Activated CD8-positive, alpha-beta T cell treated with anti-CD3 and anti-CD28 coated beads for 36 hours (primary cell): ENCODE measurements at places on chromosomes 1 and 21.
A peak's percentile ranks its signal among the peaks of the same experiment; 100 is the strongest.

GRCh38 chr1:54069791-54070170, 16.4 kb downstream of the TCEANC2 start:
- DNase-seq, result no peak
- no peaks in the 10 kb centered on the region for H3K27me3 ChIP-seq
- H3K36me3 ChIP-seq, result peaks cover 3% of the 10 kb centered on the region
- H3K4me1 ChIP-seq, result no peaks in the 10 kb centered on the region
- no peak overlapping the region for H3K4me3 ChIP-seq

DNA sequence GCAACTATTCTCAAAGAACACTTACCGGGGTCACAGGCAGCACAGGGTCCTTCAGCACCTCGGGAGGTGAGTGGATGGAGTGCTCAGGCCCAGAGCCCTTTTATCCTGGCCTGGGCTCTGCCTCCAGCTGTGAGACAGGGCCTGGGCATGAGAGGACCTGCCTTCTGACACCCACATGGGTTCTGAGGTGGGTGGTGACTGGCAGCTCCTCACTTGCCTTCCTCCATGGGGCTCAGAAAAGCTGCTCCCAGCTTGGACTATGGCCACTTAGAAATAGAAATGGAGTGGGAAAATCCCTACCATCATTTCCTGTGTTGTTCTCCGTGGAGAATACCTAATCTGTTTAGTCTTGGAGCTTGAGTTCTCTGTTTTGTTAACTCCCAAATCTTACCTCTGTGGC, at the start of gene LCE1C:
LCE1C (minus strand) TSS at position 76 of the 400 bp plus-strand sequence. CDS start 1,173 bp downstream, outside the sequence.
- no peak within 1 kb of the TSS for H3K27ac ChIP-seq
- no peaks in the 10 kb centered on the region for H3K36me3 ChIP-seq
- no peak for DNase-seq
- no peaks in the 10 kb centered on the region for H3K4me1 ChIP-seq
- no peak within 1 kb of the TSS for H3K4me3 ChIP-seq

DNA sequence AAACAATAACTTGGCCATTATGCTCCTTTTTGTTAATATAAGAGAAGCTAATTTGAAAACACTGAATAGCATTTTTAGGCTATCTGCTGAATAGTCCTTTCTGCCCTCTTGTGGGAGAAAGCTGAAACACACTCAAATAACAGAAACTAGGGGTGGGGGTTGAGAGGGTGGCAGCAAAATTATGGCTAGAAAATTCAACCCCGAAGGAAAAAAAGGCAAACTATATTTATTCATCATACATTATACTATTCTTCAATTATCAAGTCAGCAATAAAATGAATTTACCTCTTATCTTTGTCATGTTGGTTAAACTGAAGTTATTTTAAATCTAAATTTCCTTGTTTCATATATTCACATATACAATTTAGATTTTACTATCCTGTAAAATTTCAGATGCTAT, 255.9 kb downstream of the FAF1 start:
- peaks cover 9% of the 10 kb centered on the region for H3K4me1 ChIP-seq
- no peak overlapping the region for H3K27ac ChIP-seq
- H3K4me3 ChIP-seq, result no peak overlapping the region
- H3K36me3 ChIP-seq, result no peaks in the 10 kb centered on the region
- H3K27me3 ChIP-seq, result no peaks in the 10 kb centered on the region

GRCh38 chr1:183209533-183210158, 23.6 kb downstream of the LAMC2 start:
- no peak overlapping the region for H3K4me3 ChIP-seq
- H3K27ac ChIP-seq, result no peak overlapping the region
- H3K4me1 ChIP-seq, result peaks cover 3% of the 10 kb centered on the region
- DNase-seq, result peak; percentile 27

DNA sequence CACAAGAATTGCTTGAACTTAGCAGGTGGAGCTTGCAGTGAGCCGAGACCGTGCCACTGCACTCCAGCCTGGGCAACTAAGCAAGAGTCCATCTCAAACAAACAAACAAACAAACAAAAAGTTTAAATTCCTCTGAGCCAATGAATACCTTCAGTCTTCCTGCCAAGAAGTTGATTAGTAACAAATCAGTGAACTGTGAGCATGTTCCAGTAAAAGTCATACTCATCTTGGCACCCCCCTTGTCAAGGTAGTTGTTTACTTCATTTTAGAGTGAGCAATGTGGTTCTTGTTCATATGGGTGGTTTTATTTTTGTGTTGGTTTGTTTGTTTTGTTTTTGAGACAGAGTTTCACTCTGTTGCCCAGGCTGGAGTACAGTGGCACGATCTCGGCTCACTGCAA, 18.0 kb upstream of the SLC2A7 start:
- H3K4me3 ChIP-seq, result no peak overlapping the region
- no peak overlapping the region for H3K27ac ChIP-seq
- H3K27me3 ChIP-seq, result no peaks in the 10 kb centered on the region
- no peaks in the 10 kb centered on the region for H3K4me1 ChIP-seq
- no peak for DNase-seq

DNA sequence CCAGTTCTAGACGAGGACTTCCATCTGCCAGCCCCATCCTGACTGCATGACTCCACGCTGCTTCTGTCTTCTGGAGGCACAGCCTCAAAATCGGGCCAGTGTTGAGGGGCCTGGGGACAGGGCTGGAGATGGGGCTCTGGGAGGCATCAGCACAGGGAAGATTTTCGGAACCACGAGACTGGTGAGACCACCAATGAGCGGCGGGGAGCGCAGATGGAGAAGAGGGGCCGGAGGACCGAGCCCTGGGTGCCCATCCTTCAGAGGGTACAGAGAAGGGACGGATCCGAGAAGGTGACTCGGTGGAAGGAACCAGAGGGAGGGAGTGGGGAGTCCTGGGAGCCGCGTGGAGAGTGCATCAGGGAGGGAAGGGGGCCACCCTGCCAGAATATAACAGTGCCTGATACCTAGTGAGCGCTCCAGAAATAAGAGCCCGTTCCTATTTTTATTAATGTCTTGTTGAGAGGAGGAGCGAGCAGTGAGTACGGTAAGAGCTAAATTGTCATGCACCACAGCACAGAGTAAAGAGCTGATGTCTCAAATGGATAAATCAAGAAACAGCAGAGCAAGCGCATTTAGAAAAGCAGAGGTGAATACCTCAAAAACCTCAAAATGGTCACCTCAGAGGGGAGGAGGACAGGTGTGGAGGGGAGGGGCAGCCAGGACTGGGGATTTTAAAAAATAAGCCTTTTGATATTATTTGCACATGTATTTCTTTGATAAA, 26.2 kb upstream of the KIF26B start:
- no peak overlapping the region for H3K4me3 ChIP-seq
- H3K4me1 ChIP-seq, result no peaks in the 10 kb centered on the region
- no peaks in the 10 kb centered on the region for H3K36me3 ChIP-seq
- H3K27me3 ChIP-seq, result peaks cover 14% of the 10 kb centered on the region

DNA sequence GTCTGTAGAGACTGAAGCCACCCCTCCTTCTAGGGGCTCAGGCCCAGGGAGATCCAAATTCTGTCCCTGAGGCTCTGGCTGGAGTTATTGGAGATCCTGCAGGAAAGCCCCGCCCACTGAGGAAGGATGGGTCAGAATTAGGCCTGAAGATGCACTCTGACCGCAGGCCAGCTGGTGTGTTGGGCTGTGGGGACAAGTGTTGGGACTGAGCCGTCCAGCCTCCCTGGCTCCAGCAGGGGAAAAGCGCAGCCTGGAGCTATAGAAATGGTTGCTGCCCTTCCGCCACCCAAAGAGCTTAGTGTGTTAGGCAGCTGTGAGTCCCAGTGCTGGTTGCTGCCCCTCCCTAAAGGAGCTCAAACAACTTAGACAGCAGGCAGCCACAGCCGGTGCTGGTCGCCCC, 33.0 kb upstream of the PRRX1 start:
- no peak overlapping the region for H3K27ac ChIP-seq
- peaks cover 2% of the 10 kb centered on the region for H3K4me1 ChIP-seq
- no peak overlapping the region for H3K4me3 ChIP-seq
- no peak for DNase-seq

DNA sequence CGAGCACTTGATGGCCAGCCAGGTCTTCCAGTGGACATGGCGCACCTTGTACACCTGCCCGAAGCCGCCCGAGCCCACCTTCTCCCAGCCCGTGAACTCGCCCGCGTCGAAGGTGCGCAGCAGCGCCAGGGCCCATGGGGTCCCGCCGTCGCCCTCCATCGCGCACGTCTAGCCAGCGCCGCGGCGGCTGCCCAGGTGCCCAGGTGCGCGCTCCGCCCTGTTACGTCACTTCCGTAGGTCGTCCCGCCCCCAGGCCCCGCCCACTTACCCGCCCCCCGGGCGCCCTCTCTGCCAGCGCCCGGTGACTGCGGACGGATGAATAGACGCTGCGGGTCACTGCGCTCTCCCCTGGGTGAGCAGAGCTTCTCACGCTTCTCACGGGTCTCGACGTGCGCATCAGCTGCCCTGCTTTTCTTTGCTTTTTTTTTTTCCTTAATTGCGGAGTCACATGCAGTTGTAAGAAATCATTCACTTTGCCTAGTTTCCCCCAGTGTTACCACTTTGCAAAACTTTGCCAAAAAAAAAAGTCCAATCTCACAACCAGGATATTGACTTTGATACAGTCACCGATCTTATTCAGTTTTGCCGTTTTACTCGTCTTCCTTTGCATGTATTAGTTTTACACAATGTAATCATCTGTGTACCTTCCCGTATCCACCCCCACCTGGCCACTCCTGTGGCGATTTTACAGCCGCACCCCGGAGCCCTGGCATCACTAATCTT, at the start of gene RIPK4:
RIPK4 (minus strand) TSS at position 170 of the 723 bp plus-strand sequence; CDS start at position 159, 11 bp downstream.
- peaks cover 24% of the 10 kb centered on the region for H3K4me1 ChIP-seq
- peak; percentile 78 for DNase-seq
- H3K27ac ChIP-seq, result no peak within 1 kb of the TSS
- peak within 1 kb of the TSS; percentile 69 for H3K4me3 ChIP-seq

DNA sequence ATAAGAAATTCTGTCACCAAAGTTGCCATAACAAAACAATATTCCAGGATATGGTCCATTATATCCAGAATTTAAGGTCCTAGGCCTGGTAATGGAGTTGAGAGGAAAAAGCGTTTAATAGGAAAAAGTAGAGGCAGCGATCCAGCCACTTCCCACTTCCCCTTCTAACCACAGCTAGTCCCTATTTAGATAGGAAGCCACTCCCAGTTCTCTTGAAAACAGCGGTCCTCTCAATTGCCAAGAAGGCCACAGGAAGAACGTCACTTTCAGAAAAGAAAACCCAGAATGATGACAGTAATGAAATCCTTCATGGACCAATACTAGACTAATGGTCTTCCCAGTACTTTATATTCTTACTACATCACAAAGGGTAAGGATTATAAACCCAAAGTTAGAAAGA, 38.6 kb downstream of the ABL2 start:
- peaks cover 25% of the 10 kb centered on the region for H3K4me1 ChIP-seq
- DNase-seq, result no peak
- H3K4me3 ChIP-seq, result no peak overlapping the region
- H3K36me3 ChIP-seq, result peaks cover 2% of the 10 kb centered on the region
- H3K27me3 ChIP-seq, result no peaks in the 10 kb centered on the region

DNA sequence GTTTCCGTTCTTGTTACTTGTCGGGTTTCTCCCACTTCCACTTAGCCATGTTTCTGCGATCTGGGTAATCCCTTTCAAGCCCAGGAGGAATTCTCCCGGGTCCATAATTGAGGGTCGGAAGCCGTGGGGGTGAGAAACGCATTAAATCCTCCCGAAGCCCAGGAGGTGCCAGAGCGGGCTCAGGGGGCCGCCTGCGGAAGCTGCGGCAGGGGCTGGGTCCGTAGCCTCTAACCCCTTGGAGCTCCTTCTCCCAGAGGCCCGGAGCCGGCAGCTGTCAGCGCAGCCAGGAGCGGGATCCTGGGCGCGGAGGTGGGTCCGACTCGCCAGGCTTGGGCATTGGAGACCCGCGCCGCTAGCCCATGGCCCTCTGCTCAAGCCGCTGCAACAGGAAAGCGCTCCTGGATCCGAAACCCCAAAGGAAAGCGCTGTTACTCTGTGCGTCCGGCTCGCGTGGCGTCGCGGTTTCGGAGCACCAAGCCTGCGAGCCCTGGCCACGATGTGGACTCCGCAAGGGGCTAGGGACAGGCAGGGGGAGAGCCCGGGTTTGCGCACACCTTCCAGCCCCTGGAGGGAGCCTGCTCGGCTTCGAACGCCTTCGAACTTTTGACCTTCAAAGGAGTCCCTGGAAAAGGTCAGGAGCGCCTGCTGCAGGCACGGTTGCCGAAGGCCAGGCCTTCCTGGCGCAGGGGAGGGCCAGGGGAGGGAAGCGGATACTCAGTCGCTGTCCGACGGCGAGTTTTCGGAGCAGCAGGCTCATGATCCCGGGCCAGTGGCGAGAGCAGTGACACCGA, 1.7 kb upstream of the SIM2 start:
- H3K36me3 ChIP-seq, result peaks cover 2% of the 10 kb centered on the region
- H3K4me1 ChIP-seq, result peaks cover 21% of the 10 kb centered on the region
- H3K27ac ChIP-seq, result no peak overlapping the region
- H3K27me3 ChIP-seq, result peaks cover 77% of the 10 kb centered on the region
- no peak for DNase-seq
- no peak overlapping the region for H3K4me3 ChIP-seq
